ENCODE measurements at places on chromosomes 12 and 14.

- no peak for DNase-seq
Measured at GRCh38 chr14:79551523-79551922, 659.8 kb downstream of the DIO2 start.

DNA sequence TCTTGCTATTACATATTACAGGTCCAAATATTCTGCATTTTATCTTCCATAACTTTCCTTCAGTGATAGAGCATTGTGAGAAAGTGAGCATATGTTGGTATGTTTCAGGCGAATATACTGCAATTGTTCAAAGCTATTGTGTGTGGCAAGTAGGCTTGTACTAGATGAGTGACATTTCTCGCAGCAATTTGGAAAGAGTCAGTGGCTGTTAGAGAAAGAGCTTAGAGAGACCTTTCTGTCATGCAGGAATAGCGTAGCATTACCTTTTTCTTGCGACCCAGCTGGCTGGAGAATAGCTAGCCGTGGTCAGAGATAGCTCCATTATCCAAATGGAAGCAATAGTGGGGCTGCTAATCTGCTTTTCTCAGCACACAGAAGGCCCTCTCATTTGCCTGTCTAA lies 678.5 kb upstream of the FOXG1 start:
- no peak for DNase-seq

GRCh38 chr12:87793131-87793530 lies 236.1 kb downstream of the C12orf50 start:
- peak; percentile 56 for DNase-seq

DNA sequence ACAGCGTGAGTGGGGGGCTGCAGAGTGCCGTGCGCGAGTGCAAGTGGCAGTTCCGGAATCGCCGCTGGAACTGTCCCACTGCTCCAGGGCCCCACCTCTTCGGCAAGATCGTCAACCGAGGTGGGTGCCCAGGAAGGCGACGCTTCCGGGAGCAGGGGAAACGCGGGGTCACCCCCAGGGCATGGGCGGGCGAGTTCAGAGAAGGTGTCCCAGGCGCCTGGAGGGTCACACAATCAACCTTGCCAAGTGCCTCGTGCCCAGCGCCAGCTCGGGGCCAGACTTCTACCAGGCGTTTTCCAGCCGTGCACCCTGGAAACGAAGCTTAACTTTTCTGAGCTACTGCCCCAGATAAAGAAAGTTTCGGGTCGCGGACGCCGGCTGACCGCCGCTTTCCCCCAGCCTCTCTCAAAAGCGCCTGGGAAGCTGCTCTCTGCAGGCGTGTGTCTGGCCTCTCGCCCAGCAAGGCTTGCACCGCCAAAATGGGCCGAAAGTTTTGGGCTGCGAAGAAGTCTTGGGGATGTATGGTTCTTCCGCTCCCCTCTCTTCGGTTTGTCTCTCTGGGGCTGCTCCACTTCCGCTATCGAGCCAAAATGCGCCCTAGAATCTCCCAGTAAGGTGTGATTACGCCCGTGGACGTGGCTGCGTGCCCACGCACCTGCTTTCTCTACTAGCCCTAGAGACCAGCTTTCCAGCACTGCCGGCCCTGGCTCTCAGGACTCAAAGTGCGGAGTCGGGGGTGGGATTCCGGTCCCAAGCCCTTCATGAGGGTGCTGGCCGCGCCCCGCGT lies 1.7 kb downstream of the WNT1 start:
- no peak for DNase-seq

DNA sequence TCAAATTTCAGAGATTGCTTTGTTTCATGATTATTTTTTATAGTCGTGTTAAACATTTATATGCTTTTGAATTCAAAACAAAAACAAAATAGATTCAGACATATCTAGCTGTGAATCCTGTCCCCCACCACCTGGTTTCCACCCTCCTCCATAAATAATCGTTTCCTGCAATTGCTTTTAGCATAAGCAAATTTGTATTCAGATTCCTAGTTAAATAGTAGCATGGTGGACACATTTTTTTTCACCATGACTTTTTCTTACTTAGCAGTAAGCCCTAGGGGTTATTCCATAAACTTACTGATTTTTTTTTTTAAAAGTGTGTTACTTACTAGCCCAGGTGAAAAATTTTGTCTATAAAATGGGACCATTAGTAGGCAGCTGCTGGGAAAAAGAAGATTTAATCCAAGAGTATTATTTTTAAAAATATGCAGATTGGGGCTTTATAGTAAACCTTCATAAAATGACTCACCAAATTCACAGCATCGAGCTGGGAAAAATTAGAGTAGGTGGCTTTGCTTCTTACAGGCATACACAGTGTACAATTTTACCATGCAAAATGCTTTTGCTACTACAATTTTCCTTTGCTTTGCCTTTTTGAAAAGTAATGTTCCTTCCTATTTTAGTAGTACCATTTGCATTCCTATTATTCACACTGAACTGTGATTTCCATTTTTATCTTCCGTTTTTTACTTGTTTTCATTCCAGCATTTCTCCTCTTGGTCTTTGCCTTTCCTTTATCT lies 117.8 kb downstream of the BTG1 start:
- DNase-seq: no peak

DNA sequence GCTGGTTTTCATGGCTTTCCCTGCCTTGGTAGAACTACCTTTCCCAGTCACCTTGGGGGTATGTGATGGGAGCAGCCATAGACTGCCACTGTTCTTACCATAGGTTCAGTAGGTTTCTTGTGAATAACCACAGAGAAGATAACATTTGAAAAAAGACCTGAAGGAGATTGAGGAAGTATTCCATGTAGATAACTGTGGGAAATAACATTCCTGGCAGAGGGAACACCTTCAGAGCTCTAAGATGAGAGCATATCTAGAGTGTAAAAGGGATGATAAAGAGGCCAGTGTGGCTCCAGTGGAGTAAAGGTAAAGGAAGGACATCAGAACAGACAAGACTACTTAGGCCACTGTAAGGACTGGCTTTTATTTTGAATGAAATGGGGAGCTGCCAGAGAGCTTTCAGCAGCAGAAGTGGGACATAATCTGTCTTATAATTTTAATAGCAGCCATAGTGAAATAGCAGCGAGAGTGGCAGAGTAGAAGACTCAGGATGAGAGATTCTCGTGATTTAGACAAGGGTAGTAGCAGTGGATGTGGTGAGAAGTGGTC lies 82.6 kb upstream of the KCNH3 start:
- no peak for DNase-seq

- no peak for DNase-seq
Measured at GRCh38 chr12:123910761-123911193, 61.9 kb downstream of the CCDC92 start.

- no peak for DNase-seq
Measured at GRCh38 chr14:69441948-69442347, 42.6 kb upstream of the PLEKHD1 start.

- DNase-seq: no peak
Measured at GRCh38 chr14:50339178-50339804, 27.2 kb downstream of the DMAC2L start.

GRCh38 chr12:123763093-123763492 lies 992 bp downstream of the DNAH10 start:
- no peak for DNase-seq

- peak; percentile 80 for DNase-seq
Measured at GRCh38 chr12:3200032-3200617, 122.9 kb downstream of the TSPAN9 start.

All from hindlimb muscle (tissue), 1 donor.